Endodermal cell (in vitro differentiated cells): ENCODE measurements at places on chromosomes 1 and 21.

DNA sequence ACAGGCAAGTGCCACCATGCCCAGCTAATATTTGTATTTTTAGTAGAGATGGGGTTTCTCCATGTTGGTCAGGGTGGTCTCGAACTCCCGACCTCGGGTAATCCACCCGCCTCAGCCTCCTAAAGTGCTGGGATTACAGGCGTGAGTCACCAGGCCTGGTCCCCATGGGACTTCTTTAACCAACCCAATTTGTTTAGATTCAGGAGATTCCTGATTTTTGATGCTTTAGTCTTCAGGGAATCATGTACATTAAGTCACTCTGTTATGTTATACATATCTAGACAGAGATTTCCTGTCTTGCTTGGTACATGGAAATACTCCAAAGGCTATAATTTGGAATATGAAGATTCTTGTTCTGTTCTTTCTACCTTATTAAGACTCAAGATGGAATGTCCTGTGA is 202.4 kb upstream of the L1TD1 start:
- DNase-seq: no peak

- DNase-seq: no peak
Measured at GRCh38 chr1:77504986-77505385, 177.5 kb downstream of the ZZZ3 start.

DNA sequence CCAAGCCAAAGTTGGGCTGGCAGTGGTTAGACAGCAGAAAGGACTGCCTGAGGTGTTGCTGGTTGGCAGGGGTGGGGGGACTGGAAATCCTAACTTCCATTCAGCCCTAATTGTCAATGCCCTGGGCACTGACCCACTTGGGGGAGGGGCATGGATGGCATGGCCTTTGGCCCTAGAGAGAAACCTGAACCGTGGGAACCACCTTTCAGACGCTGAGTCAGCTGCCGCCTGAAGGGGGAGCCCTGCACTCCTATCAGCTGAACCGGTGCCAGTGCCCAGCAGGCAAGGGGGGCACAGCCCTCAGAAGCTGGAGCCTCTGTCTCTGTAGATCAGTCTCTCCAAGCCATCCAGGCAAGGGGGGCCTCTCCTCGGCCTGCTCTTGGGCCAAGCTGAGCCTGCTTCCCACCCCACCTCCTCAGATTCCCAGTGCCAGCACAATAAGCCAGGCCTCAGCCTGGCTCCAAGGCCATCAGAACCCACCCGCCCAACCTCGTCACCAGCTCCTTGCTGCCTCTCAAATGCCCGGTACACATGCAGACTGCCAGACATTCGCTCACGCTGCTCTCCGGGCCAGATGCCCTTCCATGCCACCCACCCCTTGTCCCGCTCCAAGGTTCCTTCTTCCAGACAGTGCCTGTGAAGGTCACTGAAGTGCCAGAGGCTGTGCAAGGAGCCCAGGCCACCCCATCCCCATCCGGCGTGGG is 11.6 kb downstream of the TINAGL1 start:
- peak; percentile 95 for DNase-seq

GRCh38 chr1:7471836-7472235 is 299.3 kb upstream of the VAMP3 start:
- no peak for DNase-seq

DNA sequence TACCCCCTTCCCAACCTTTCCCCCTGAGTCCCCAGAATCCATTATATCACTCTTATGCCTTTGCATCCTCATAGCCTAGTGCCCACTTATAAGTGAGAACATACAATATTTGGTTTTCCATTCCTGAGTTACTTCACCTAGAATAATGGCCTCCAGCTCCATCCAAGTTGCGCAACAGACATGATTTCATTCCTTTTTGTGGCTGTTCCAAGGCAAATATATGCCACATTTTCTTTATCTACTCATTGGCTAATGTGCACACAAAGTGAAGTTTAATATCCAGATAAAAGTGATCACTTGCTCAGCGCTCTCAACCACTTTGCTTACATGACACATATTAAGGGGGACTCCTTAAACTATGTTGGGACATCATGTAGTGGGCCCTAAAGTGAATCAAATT is 72.4 kb upstream of the TIAM1 start:
- DNase-seq: no peak

GRCh38 chr1:7026169-7026568 is 240.9 kb downstream of the CAMTA1 start:
- no peak for DNase-seq

- peak; percentile 81 for DNase-seq
Measured at GRCh38 chr1:89953131-89953626, 41.7 kb upstream of the ZNF326 start.

- no peak for DNase-seq
Measured at GRCh38 chr1:10516925-10517676, 42.4 kb downstream of the PEX14 start.

DNA sequence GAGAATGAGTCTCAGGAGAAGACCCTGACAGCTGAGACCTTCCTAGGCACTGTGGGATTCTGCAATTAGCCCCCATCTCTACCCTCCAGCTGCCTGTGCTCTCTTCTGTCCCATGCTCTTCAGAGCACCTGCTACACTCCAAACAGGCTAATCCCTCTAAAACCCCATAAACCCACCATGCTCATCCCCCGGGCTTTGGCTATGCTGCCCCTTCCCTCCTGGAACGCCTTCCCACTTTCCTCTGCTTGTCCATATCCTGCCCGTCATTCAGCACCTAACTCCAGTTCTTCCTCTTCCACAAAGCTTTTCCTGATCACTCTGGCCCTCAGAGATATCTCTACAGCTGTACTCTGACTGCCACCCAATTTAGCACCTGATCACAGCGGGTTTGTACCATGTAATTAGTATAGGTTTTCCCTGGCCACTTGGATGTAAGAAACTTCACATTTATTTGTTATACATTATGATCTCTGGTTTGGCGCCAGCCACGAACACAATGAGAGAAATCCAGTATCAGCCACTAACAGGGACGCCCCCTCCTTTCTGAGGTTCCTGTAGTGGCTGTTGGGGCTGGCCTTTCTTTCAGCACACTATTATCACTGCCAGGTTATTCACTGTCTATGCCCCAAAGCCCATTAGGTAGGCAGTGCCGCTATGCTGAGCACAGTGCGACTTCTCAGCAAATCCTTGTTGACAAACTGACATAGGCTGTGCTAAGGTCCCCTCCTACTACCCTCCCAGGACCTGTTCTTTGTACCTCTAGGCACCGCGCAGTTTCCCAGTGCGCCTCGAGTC is 45.1 kb downstream of the CDC7 start:
- no peak for DNase-seq

- DNase-seq: no peak
Measured at GRCh38 chr1:245933431-245934045, 573.5 kb downstream of the SMYD3 start.

DNA sequence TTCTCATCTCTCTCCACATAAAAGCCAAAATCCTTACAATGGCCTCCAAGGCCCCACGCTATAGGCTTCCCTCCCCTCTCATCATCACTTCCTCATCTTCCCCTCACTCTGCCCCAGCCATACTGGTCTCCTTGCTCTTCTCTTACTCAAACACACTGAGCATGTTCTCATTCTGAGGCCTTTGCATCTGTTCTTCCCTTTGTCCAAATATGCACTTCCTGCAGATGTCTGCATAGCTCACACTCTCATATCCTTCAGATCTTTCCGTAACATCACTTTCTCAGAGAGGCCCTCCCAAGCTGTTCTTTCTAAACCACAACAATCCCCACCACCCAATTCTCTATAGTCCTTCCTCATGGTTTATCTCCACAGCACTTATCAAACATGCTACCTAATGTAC is 284.1 kb downstream of the HHIPL2 start:
- DNase-seq: no peak

DNA sequence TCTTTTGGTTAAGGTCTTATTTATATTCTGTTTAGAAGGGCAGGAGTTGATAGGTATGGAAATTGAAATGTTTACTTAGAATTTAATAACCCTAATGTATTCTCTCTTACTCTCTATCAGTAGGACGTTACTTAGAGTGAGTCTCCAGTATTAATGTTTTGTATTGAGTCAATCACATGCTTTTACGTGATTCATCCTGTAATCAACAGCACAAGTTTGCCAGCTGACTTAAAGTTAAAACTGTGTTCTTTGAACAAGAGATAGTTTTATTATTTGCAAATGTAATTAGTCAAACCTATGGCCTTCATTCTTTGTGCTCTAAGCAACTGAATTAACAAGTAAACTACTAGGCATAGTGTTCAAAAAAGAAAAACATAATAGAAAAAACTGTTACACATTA is 57.3 kb downstream of the PKN2 start:
- no peak for DNase-seq

DNA sequence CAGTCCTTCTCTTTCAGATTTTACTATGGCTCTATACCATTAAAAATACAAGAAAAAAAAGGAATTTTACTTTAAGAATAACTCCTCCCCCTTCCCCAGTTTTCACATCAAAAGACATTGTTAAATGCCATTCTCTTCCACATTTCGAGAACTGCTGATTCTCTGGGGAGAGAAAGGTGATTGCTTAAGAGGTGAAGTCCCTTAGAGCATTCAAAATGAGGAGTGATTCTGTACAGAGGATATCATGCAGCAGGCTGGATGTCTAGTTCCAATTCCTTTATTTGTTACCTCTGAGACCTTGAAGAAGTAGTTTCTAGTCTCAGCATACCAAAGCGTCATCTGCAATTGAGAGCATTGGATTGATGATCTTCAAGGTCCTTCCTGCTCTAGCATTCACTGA is 46.9 kb downstream of the FMO3 start:
- DNase-seq: no peak

DNA sequence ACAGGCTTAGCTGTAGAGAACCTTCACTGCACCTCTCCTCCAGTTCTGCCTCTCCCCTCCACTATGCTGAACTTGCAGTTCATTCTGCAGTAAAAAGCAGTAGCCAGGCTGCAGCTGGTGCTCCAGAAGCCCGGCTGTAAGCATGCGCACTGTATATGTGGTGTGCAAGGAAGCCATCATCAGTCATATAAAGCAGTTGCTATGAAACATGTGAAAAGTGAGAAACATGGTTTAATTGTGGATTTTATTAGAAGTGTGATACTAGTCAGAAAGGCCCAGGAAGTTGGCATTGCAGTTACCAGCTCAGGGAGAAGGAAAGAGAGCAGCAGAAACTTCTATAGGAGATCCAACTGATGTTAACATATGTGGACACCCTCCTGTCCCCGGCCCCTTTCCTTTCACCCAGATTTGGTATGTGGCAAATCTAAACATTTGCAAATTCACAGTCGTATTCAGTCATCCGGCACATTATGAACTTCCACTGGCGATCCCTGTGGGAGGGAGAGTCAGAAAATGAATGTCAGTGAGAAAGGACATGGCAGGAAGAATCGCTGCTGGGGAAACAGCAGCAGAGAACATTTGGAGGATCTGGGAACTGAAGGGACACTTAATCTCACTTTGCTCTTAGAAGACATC is 32.8 kb downstream of the DPT start:
- DNase-seq: no peak

GRCh38 chr1:110607536-110608230 is 1.5 kb upstream of the KCNA2 start:
- DNase-seq: peak; percentile 67

GRCh38 chr1:85818371-85818770 is 110.1 kb upstream of the ZNHIT6 start:
- no peak for DNase-seq

DNA sequence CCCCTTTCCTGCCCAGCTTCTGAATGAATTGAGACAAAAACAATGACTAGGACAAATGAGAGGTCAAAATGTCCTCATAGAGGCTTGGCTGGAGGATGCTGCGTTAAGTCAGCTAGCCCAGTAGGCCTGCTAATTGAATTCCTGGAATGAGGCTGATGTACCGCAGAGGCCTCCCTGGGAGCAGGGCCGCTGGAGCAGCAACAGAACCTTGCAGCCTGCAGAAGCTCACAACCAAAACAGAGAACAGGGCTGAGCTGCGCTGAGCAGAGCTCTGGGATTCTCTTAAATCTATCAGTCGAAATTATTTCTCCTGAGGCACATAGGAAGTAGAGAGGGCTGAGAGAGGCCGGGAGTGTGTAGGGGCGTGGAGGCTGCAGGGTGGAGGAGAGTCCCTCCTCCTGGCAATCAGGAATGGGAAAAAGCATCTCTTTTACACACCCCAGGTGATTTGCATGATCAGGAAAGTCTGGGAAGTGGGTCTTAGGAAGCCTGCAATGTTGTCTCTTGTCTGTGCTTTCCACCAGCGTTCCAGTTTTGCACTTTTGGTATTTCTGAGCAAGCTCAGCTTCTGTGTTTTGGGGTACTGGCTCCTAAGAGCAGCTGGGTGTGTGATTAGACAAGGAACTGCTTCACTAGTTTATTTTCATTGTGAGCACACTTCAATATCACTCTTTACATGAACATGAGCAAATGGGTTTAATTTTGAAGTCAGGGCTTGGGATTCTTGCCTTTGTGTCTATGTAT is 66.5 kb downstream of the RYR2 start:
- DNase-seq: peak; percentile 57

- no peak for DNase-seq
Measured at GRCh38 chr1:52955129-52955970, 28.3 kb downstream of the SCP2 start.

- no peak for DNase-seq
Measured at GRCh38 chr1:173161510-173162221, 45.5 kb downstream of the TNFSF4 start.

DNA sequence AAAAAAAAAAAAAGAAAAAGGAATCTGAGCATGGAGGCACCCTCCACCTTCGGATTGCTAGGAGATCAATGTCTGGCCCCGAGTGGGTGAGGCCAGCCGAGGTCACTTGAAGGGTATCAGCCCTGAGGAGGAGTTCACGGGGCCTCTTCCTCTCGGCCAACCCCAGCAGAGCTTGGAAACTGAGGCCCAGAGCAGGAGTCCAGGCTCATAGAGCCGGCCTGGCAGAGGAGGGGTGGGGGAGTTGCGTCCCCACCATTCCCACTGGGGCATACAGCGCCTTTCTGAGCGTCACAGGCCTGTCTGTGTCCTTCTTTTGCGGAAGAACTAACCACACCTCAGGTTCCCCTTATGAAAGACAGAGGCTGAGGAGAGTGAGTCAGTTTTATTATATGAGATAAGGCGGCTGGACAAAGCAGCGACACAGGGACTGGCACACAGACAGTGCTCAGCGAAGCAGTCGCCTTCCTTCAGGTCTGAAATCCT is 17.1 kb upstream of the EPHA2 start:
- DNase-seq: no peak

- DNase-seq: peak; percentile 50
Measured at GRCh38 chr1:246428542-246429308, 78.4 kb downstream of the SMYD3 start.

DNA sequence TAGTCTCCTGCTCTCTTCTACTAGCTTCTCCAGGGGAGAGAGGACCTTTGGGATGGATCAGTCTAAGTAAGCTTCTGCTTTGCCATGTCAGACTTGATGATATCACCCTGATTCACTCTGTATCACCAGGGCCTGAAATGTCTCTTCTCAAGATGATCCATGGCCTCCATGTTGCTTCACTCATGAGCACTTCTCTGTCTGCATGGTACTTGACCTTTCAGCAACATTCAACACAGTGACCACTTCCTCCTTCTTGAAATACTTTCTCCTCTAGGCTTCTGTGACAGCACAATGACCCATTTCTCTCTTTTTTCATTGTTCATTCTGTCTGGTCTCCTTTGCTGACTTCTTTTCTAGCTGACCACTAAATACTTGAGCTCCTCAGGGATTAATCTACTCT is 35.3 kb upstream of the NGF start:
- no peak for DNase-seq

- no peak for DNase-seq
Measured at GRCh38 chr1:179058487-179059483, 23.1 kb upstream of the TOR3A start.

- no peak for DNase-seq
Measured at GRCh38 chr1:175033953-175034352, 10.7 kb upstream of the MRPS14 start.

GRCh38 chr1:20318971-20319370 is 28.3 kb downstream of the VWA5B1 start:
- DNase-seq: no peak

GRCh38 chr1:168917309-168917708 is 188.3 kb upstream of the DPT start:
- DNase-seq: peak; percentile 55
